ENCODE measurements at places on chromosomes 16 and 17.

GRCh38 chr17:76565728-76566612 lies 19.7 kb downstream of the ST6GALNAC2 start:
- no peak for DNase-seq

DNA sequence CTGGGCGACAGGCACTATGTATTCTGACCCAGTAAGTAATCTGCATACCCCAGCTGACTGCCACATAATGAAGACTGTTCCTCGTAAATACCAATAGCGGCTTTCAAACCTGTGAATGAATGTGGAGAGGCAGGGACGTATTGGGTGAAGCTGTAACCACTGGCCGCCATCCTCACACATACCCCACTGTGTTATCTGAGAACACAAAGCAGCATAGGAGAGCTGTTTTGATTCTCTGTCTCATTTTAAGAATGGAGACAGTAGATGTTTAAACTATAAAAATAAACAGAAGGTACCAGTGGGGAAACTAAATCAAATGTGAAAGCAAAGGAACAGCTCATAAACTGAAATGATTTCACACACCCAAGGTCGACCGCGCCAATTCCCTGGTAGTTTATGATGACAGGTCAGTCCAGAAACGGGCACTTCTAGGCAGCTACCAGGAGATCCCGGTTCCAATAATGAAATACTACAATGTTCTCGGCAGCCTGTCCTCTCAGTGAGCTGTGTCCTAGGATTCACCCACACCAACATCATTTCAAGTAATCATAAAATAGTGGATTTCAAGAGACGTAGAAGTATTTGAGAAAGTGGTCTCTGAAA lies 109.7 kb downstream of the ADCY9 start:
- no peak for DNase-seq

GRCh38 chr17:199806-200545 lies 18.5 kb upstream of the DOC2B start:
- DNase-seq, result no peak

DNA sequence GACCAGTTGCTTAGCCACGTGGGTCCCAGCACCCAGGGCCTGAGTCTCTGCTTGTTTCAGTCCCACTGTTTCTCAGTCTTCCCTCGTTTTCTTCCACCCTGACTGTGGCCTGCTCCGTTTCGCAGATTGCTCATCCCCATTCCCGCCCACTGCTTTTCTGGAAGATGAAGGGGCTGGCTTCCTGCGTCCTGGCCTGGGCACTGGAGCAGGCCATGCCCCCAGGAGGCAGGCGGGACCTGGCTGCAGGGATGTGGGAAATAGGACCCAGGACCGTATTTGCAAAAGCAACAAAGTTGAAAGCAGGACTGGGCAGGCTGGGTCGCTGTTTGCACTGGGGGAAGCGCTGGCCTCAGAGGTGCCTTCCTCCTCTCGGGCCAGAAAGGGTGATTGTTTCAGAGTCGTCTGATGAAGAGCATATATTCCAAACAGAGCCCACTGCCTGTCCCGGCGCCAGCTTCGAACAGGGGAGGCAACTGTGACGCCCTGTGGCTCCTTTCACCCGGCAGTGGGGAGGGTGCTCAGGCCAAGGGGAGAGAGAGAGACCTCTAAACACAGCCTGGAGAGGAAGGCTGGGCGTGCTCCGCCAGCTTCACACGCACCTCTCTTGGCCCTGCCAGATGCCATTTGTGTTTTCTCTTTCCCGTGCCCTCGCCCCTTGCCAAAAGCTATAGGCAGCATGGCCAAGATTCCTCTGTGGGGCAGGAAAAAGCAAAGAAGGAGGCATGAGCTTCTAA lies 108.6 kb downstream of the CMIP start:
- DNase-seq, result no peak

GRCh38 chr17:76441686-76442340 lies 11.1 kb downstream of the UBE2O start:
- no peak for DNase-seq

DNA sequence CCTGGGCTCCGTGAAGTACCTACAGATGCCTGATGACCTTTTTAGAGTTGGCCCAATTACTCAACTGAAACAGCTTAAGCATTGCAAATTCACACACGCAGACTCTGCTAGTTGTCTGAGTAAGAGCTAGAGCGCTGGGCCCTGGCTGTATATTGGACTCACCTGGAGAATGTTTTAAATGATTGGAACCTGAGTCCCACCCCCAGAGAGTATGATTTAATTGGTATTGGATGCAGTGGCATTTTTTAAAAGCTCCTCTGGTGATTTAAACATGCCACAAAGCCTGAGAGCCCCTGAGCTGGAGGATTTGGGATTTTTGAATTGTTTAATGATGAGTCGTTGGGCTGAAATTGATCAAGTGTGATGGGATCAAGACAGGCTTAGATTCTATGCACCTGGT lies 143.9 kb upstream of the SDK2 start:
- DNase-seq, result no peak

- no peak for DNase-seq
Measured at GRCh38 chr17:2928294-2928890, 132.2 kb downstream of the RAP1GAP2 start.

GRCh38 chr16:67953641-67954375 lies 9.9 kb upstream of the LCAT start:
- no peak for DNase-seq

DNA sequence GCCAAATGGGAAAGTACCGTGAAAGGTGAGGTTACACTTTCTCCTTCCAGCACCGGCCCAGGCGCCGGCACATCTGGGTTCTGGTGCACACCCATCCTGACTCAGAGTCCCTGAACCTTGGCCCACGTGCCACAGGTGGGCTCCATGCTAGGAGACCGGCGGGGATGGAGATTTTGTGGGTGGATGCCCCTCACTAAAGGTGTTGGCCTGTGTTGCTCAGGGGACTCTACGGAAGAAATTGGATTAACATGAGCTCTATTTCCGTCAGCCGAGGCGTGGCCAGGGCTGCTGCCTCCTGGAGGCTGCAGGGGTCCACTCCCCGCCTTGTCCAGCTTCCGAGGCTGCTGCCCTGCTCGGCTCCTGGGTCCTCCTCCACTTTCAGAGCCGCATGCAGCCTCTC lies 30.8 kb downstream of the FBXO31 start:
- DNase-seq, result no peak

DNA sequence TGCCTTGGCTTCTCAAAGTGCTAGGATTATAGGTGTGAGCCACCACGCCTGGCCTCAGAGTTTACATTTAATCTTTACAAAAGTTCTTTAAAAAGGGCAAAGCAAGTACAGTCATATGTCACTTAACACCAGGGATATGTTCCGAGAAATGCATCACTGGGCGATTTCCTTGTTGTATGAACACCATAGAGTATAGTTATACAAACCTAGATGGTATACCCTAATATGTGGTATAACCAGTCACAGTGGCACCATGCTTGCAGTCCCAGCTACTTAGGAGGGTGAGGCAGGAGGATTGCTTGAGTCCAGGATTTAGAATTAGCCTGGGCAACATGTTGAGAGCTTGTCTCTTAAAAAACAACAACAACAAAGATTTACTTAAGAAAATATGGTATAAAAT lies 51.3 kb downstream of the NFATC3 start:
- DNase-seq, result no peak

DNA sequence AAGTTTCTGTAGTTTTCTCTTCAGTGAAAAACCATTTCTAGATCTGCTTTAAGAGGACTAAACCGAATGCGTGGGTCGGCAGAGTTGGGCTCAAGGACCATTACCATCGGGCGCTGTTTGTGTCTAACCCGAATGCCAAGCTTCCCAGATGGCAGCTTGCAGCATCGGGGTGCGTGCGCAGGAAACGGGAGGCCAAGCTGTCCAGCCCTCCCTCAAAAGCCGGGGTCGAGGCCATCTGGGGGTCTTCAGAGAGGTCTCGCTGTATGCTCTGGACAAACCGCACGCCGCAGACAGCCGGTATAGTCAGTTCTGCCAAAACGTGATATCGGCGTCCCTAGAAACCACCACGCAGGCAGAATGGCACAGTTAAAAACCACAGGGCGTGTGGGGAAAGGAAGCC lies 178.8 kb downstream of the BANP start:
- no peak for DNase-seq

GRCh38 chr16:80564394-80564793 lies 23.6 kb downstream of the DYNLRB2 start:
- no peak for DNase-seq

- no peak for DNase-seq
Measured at GRCh38 chr16:1981398-1981836, at the start of gene NOXO1. NOXO1 (minus strand) TSS chr16:1981469; CDS start chr16:1981179, 290 bp downstream.

DNA sequence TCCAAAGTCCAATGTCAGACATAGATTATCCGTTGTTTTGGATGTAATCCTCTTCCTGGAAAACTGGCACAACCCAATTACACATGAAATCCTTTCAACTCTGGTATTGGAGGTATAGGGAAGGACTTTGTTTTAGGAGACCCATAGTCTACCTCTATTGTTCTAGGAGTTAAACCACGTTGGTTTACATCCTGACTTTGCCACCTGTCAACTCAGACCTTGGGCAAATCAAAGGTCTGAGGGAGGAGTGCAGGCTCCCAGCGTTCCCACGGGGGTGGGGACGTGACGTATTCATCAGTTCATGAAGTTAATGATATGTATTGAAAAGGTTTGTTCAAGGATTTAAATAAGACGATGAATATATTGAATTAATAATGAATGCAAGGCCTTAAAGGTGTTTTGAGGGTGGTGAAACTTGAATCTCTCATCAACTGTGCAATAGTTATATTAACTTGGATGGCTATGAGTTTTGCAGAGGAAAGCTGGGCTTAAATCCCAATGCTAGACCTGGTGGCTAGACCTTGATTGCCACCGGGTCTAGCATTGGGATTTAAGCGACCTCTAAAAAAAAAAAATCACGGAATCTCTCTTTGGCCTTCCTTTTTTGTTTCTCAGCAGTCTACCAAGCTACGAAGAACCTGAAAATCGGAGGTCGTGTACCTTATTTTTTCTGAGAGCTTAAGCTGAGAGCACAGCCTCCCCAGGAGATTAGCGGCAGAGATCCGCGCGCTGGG lies 744 bp upstream of the NF1 start:
- no peak for DNase-seq

GRCh38 chr16:56478281-56479049 lies 27.1 kb downstream of the OGFOD1 start:
- DNase-seq, result no peak

DNA sequence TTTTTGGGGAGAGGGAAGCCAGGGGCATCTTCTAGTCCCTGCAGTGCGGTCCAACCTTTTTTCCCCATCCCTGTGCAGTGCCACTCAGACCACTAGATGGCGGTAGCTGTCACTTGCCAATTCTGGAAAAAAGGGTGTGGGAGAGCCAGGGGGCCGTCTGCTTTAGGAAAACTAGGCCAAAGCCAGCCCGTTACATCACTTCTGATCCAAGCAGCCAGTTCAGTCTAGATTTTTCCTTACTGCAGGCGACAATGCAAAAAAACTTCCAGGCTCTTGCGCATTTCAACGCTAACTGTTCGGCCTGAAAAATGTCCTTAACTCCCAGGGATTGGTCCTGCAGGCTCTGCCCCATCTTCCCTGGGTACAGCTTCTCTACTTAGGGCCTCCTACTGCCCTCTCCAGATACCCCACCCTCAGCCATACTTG lies 69.2 kb upstream of the CES5A start:
- peak; percentile 59 for DNase-seq

GRCh38 chr17:17564896-17565295 lies 26.6 kb downstream of the PEMT start:
- no peak for DNase-seq

DNA sequence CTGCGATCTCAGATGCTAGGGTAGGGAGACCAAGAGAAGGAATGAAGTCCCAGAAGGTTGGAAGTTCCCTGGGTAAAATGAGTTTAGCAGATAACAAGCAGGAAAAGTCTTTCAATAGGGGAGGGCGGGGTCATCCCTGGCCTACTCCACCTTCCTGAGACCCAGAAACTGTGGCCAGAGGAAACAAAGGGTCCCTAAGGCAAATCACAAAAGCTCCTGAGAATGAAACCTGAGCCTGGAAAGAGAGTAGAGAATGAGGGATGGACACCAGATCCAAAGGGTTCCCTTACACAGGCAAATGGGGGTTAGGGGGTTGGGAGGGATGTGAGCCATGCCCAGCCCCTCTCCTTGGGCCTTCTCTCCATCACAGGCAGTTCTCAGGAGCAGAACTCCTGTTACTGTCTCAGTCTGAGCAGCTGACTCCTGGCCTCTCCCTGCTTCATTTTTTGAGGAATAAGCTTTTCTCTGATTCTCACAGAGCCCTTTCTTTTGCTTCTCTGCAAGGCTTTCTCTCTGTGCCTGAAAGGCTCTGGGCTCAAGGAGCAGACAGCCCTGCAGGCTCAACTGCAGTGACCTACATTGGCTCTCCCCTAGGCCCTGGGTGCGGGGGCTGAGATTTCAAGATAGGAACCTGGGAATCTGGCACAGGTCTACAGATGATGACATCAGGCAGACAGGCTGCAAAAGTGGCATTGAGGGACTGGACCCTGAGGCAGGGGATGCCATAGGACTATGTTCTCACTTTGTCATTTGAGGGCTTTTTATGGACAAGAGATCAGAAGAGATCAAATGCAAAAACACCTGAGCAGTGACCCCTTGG lies 9.8 kb upstream of the NR1D1 start:
- DNase-seq, result no peak

DNA sequence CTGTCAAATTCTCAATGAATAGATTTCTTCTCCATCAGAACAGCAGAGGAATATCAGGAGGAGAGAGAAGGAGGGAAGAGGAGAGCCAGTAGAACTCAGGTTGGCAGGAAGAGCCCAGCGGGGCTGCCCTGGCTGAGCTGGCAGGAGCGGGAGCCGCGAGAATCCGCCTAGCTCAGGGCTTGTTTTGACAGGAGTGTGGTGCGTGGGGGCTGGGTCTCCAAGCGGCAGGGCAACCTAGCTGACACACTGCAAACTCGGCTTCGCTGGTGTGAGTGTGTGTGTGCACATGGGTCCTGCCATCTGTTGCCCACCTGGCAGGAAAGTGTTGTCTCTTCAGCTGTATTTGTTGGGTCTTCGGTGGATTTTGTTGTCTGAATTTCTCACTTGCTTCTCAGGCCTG lies 27.9 kb upstream of the BCAR1 start:
- DNase-seq, result no peak
